ENCODE measurements at places on chromosomes 5 and 9. TPM values are rescaled to one million over a fixed set of nuclear protein-coding genes. Genes with fewer than 3 reads are reported as not detected.

GRCh38 chr9:8649160-8649559, 849.6 kb upstream of the DMAC1 start:
- no peak for DNase-seq

GRCh38 chr9:1125741-1126140, 75.6 kb downstream of the DMRT2 start:
- no peak for DNase-seq

GRCh38 chr5:95087816-95088317, 197.0 kb downstream of the MCTP1 start:
- no peak for DNase-seq

KIF27 gene
- 13.3 TPM for total RNA-seq

- no peak for DNase-seq
Measured at GRCh38 chr5:107570805-107571531, 99.8 kb downstream of the EFNA5 start.

UBAP1 gene
- total RNA-seq, result 46.2 TPM

DNA sequence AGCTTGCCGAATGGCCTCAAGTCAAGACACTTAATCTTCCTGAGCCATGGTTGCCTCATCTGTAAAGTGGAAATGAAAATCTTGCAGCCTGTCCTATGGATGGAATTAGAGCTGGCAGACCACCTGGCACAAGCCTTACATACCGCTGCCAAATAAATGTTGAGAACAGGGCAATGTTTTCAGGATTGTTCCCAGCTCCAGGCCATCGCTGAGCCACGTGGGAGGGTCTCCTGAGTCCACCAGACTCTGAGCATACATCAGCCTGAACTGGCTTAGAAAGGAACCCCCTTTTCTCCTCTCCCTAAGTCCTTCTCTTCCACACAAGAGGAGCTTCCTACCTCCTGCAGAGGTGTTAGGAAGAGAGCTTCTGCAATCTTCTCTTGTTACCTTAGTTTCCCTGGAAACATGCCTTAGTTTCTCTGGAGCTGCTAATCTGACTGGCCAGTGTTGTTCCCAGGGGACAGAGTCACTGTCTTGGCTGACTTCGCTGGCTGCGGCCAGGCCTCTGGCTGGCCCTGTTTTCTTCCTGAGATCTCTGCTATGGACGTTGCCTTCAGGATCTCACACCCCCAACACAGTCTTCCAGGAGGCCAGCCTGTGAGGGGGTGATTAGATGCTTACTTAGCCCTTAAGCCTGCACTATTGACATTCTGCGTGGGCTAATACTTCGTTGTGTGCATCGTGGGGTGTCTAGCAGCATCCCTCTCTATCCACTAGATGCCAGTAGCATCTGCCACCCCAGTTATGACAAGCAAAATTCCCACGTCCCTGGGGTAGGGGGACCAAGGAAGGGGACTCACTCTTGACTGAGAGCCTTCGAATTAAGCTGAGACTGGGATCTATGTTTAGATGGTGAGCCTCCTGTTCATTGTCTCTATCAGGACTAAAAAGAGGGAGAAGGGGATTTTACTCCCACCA, 62.2 kb downstream of the BOD1 start:
- no peak for DNase-seq

GRCh38 chr5:107269256-107269655, 401.5 kb downstream of the EFNA5 start:
- DNase-seq, result no peak

ZNF454 gene
- total RNA-seq, result 0.12 TPM

DNA sequence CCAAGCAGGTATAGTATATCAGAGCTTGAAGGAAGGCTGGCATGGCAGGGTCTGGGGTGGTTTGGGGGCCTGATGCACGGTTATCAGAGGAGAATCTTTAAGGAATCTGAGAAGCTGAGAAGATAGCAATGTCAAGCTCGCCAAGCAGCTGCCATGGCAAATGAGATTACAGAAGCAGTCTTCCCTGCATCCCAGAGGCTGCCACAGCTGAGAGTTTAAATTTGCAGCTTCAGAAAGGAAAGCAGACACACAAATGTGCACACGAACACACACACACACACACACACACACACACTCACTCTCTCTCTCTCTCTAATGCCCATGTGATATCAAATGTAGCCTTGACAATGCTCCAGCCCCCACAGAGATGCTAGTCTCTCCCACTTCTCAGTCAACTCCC, 79.0 kb upstream of the TNC start:
- no peak for DNase-seq

GRCh38 chr5:94113087-94113486, 371.7 kb upstream of the POU5F2 start:
- no peak for DNase-seq

- no peak for DNase-seq
Measured at GRCh38 chr5:112413611-112414010, 5.5 kb downstream of the EPB41L4A start.

DNA sequence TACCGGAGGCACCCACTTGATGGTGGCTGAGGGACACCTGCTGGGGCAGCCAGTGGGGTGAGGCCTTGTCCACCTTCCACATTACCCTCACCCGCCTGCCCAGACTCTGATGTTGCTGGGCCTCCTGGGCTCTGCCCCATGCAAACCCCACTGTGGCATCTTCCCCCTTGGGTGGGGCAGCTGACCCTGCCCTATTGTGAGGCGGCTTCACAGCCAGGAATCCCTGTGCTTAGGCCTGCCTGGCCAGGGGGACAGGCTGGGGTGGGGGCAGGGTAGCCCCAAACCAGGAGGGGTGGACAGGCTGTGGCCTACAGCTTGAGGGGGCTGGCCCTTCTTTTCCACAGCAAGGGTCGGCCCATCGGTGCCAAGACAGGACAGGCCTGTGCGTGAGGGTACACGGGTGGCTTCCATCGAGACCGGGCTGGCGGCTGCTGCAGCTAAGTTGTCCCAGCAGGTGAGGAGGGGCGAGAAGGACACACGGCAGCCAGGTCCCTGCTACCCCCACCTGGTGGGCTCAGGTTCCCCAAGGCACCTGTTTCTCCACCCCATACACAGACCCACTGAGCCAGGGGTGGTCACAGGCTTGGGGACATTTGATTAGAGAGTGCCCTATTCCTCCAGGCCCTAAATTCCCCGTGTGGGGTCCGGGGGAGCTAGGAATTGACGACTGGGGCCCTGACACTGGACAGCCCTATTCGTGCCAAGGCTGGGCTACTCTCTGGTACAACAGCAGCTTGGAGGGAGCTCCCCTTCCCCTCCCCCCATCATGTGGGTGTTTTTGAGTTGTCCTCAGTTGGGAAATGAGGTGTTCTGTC, 99.2 kb downstream of the PHF2 start:
- DNase-seq, result peak; percentile 57

- DNase-seq, result no peak
Measured at GRCh38 chr9:115952430-115953292, 200.9 kb upstream of the PAPPA start.

ANP32B gene
- 119 TPM for total RNA-seq

All from type B pancreatic cell (in vitro differentiated cells).